ENCODE measurements at places on chromosomes 12 and 14.
A peak's percentile ranks its signal among the peaks of the same experiment; 100 is the strongest.

GRCh38 chr12:21539797-21540196, 13.7 kb downstream of the SPX start:
- no peak for DNase-seq

DNA sequence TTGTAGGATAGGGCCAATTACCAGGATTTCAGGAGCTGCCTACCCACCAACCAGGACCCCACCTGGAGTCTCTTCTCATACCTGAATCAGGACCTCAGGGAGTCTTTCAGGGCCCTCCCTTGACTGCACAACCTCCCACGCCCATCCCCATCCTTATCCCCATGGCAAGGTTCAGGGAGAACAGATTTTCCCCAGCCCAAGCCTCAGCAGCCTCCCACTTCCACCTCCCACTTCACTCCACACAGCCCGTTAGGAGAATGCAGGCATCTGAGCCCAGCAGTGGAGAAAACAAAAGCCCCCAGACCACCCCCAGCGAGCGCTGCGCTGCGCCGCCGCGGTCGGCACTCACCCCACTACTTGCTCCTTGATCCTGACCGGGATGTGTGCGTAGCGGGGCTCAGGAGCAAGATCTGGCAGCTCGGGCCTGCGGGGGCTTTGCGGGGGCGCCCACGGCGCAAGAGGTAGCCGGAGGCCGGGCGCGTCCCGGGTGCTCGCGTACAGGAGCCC, 1.4 kb downstream of the B4GALNT1 start:
- peak; percentile 9 for DNase-seq

GRCh38 chr12:30696103-30696408, 387 bp upstream of the IPO8 start:
- no peak for DNase-seq

DNA sequence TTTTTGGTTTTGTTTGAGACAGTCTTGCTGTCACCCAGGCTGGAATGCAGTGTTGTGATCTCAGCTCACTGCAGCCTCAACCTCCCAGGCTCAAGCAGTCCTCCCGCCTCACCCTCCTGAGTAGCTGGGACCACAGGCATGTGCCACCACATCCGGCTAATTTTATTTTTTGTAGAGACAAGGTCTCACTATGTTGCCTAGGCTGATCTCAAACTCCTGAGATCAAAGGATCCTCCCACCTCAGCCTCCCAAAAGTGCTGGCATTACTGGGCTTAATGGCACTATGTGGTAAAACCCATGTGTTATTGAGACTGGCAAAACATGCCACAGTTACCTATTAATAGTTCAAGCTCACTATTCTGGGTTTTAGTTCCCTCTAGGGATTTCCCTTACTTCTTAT, 51.2 kb upstream of the KCNH3 start:
- DNase-seq: no peak

DNA sequence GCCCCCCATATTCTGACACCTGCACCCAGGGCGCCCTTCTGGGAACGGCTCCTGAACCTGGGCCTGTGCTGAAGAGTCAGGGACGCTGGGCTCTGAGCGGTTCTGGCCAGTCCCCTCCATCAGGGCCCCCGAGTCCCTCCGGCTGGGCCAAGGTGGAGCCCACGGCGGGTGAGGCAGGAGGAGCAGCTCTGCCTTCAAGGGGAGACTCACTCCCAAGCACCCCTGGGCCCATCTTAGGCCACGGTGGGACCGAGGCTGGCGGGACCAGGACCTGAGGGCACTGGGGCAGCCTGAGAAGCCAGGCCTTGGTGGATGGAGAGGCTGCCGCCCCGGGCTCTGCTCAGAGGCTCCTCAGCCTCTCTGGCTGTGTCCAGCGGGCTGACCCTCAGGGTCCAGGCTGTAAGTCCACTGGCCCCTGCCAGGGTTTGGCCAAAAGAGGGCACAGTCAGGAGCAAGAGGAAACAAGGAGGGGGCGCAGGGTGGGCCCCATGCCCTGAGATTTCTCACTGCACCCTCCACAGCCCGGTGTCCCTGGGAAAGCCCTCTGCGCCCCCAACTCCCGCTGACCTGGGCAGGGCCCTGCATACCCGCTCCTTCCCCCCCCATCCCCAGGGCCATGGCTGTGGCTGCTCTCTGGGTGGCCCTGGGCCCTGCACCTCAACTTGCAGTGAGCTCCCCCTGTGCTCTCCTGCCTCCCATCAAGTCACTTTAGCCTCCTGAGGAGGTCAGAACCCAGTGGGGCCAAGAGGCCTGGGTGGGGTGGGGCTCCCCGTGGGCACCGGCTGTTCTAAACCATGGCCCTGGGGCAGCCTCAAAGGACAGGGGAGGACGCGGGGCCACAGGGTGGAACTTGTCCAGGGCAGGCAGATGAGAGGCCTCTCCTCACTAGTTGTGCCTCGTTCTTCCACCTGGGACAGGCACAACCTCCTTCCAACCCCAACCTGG, 266.4 kb upstream of the SFSWAP start:
- peak; percentile 6 for DNase-seq

DNA sequence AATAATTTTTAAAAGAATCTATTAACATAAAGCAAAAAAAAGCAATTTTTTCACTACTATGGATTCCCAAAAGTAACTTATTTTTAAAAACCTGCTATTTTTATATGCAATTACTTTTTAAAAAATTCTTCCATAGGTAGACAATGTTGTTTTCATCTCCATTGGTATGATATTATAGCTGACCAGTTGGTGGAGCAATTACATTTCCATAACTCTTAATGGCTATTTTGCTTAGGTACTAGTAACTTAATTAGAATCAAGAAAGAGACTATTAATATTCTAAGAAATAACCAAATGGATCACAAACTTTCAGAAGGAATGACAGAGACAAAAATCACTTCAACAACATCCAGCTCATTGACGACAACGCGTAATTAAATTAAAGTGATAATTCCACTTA, 64.7 kb upstream of the PTCSC3 start:
- no peak for DNase-seq

- no peak for DNase-seq
Measured at GRCh38 chr12:132700212-132700822, 10.3 kb upstream of the PGAM5 start.

- no peak for DNase-seq
Measured at GRCh38 chr12:57236201-57236924, 6.9 kb downstream of the SHMT2 start.

- no peak for DNase-seq
Measured at GRCh38 chr14:58947814-58948445, 240.5 kb upstream of the DAAM1 start.

DNA sequence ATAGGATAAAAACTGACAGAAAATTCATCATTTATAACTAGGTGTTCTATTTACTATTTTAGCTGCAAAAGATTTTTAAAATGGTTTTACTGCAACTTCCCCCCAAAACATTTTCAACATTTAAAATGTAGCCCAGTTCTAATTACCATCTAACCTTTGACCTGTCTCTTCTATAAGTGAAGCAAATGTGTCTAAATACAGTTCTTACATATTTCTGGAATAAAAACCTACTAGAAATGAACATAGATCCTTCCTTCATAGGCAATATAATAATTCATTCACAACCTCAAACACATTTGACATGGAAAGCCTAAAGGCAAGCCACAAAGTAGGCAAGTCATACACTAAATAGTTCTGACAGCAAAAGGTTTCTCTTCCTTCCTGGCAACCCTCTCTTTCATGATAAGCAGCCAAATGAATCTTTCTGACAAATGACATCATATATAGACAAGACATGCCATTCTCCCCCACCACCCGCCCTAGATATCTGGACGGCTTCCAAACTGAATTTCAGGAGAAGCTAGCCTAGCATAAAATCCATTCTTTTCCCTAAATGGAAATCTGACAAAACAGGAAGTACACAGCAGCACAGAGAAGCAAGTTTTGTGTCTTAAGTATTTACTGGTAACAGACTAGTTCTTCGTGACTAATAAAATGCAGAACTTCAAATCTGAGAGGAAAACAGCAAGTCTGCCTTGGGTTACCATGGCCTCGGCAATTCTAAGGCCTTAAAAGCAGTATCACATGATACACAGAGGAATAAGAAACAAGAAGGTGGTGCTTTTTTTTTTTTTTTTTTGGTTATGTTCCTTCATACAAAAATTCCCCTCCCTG, 17.2 kb upstream of the ARID4A start:
- peak; percentile 86 for DNase-seq

- DNase-seq: no peak
Measured at GRCh38 chr12:93743999-93744689, 67.0 kb downstream of the CRADD start.

GRCh38 chr14:28102814-28103213, 663.8 kb upstream of the FOXG1 start:
- DNase-seq: no peak

DNA sequence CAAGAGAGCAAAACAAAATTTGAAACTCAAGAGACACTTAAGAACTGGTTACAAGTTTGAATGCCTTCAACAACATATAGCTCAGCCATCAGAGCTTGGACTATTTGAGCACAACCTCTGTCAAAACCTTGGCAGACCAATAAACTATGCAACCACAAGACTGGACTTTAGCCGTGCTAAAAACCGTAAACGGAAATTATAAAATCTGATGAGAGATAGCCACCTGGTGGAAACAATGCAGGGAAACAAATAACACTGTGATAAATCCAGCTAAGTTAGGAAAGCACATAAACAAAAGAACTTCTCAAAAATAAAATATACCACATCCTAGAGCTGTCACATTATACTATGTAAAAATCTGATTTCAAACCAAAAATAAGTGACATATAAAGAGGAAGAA, 1074.2 kb upstream of the NOVA1 start:
- DNase-seq: no peak

GRCh38 chr12:110638796-110639195, 24.9 kb downstream of the TCTN1 start:
- no peak for DNase-seq

DNA sequence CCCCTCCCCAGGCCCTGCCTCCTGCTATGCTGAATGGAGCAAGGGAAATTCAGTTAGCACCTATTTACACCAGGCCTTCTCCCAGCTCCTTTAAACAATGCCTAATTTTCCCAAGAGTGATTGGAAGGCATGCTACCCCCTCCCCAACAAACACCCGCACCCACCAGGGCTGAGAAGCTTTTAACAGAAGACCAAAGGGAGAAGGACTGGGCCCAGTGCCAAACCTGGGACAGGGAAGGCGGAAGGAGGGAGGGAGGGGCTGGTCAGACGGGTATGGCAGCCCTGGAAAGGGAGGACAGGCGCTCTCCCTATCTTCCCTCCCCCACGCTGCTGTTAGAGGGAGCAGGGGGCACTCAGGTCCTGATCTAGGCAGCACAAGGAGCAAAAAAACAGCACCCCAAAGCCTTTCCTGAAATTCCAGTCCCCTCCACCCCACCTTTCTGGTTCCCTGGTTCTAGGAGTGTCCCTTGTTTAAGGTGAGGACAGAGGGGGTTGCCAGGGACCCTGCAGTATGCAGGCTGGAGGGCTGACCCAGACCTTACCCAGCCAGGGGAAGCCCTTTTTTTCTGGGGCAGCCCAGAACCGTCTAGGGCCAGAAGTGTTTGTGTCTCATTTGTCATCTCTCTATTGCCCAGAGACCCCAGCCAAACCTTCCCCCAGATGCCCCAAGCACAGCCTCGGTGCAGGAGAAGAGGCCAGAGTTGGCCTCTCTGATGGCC, 2.4 kb upstream of the KRT8 start:
- peak; percentile 66 for DNase-seq

DNA sequence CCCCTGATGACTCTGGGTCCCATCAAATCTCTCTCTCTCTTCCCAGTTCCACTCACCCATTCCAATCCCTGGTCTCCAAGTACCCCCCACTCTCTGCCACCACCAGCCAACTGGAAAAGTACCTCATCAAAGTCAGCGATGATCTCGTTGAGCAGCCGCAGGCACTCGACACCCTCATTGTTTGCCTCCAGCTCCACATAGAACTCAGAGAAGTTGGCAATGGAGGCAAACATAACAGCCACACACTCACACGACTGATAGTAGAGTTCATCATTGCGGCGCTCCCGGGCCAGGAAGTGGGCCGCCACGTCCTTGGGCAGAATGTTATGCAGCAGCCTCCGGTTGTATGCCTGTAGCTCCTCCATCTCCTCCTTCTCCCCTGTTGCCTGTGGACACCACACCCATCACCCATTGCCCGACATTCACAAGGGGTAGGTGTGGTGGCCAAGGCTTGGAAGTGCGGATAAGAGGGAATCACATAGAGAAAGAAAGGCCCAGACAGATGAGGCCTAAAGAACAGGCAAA, 17.2 kb downstream of the ADCY6 start:
- DNase-seq: no peak

GRCh38 chr12:121796855-121797751, 3.6 kb upstream of the RHOF start:
- peak; percentile 96 for DNase-seq
